ENCODE measurements at places on chromosomes 2 and 18.

- no peak for DNase-seq
Measured at GRCh38 chr2:86143307-86143706, 37.3 kb downstream of the PTCD3 start.

DNA sequence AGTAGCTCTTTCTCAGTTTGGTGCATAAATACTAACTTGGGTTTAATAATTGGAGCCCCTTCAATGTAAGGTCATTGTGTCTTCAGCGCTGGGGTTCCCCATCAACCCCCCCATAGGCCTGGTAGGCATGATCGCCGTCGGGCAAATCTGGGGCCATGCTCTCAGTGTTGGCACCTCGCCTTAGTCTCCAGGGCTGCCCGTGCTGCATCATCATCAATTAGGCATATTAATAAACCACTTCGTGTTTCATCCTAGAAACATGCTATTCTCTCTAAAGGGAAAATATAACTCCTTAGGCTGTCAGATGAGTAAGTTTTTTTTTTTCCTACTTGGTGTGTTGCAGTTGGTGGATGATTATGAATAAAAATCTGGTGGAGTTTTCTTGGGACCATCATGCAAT, 96.7 kb upstream of the IL1R2 start:
- DNase-seq = no peak

GRCh38 chr2:143954186-143954585, 565.7 kb downstream of the ZEB2 start:
- no peak for DNase-seq

- DNase-seq = no peak
Measured at GRCh38 chr2:120995656-120996190, 260.1 kb downstream of the GLI2 start.

GRCh38 chr2:26473796-26474195, 4.1 kb downstream of the OTOF start:
- DNase-seq = no peak

GRCh38 chr2:57181315-57182038, 865.1 kb upstream of the VRK2 start:
- DNase-seq = no peak

Data from ovary (tissue), 10 donors.